Stomach (tissue), 19 donors: ENCODE measurements at places on chromosomes 1 and 21. TPM values are rescaled to one million over a fixed set of nuclear protein-coding genes. Genes with fewer than 3 reads are reported as not detected.
A peak's percentile ranks its signal among the peaks of the same experiment; 100 is the strongest.

The CLDN14 gene
- not detected for total RNA-seq

The TNFRSF9 gene
- not detected for total RNA-seq

The AKR7A3 gene
- total RNA-seq = 149 TPM

The TTC22 gene
- 30.4 TPM for total RNA-seq

The SLAMF8 gene
- not detected for total RNA-seq

The SLAMF9 gene
- total RNA-seq = not detected

The ZNF697 gene
- total RNA-seq = 1.2 TPM

The FRRS1 gene
- 21.1 TPM for total RNA-seq

The FBXO2 gene
- total RNA-seq = not detected

The LCE2C gene
- not detected for total RNA-seq

The IGSF3 gene
- total RNA-seq = 18.1 TPM

The SRM gene
- total RNA-seq = 9.0 TPM

- DNase-seq = no peak
These were observed 54.0 kb upstream of the KCNJ15 start for GRCh38 chr21:38202811-38203210.

GRCh38 chr1:16178596-16179497 is 23.0 kb upstream of the EPHA2 start:
- DNase-seq = peak; percentile 77

DNA sequence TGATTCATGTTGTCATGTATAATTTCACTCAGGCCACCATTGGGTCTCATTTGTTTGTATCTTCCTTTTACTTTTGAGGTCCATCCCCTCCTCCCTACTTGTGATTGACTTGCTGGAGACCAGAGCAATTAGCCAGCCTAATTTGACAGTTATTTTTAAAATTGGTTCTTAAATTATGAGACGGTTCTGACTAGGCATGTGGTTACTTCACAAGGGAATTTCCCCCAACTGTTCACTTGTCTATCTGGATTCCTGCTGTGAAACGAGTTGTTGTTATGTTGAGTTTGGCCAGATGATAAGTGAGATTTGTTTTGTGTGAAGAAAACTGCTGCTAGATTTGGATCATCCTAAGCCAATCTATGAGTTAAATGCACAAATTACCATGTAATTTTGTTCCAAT is 359.1 kb downstream of the BARHL2 start:
- no peak for DNase-seq

DNA sequence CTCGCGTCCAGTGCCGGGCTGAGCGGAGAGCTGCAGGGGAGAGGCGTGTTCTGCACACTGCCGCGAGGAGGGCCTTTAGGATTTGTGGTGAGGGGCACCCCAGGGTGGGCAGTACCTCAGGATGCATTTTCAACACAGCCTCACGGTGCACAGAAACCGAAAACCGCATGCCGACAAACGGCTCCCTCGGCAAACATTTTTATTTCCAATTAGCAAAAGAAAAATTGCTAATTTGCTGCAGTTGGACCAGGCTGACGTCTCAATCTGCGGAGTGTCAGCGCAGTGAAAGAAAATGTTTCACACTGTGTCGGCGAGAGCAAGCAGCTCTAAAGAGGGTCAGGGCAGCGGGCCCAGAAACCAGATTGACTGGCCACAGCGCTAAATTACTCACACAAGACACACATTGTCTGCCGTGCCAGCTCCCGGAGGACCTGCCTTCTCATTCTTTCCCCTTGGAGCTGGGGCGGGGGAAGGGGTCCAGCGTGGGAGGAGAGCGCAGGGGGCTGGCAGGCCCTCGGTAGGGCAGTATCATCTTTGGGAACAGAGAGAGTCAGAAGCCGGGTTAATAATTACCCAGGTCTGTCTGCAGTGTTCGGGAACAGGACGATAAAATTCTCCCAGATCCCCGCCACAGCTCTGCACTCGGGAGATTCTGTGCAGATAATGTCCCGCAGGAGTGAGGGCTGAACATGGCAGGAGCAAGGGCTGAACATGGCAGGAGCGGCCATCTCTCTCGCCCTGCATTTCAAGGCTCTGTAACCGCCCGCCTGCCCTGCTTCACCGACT is 150.2 kb downstream of the PRDM16 start:
- peak; percentile 89 for DNase-seq

DNA sequence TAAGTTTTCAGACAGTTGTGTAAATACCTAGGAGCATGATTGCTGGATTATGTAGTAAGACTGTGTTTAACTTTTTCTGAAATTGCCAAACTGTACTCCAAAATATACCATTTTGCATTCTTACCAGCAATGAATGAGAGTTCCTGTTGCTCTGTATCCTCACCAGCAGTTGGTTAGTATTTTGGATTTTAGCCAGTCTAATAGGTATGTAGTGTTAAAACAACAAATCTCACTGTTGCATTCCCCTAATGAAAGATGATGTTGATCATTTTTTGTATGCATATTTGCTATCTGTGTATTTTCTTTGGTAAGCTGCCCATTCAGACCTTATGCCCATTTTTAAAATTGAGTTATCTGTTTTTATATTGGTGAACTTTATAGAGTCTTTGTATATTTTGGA is 89.9 kb downstream of the RASAL2 start:
- DNase-seq = no peak

DNA sequence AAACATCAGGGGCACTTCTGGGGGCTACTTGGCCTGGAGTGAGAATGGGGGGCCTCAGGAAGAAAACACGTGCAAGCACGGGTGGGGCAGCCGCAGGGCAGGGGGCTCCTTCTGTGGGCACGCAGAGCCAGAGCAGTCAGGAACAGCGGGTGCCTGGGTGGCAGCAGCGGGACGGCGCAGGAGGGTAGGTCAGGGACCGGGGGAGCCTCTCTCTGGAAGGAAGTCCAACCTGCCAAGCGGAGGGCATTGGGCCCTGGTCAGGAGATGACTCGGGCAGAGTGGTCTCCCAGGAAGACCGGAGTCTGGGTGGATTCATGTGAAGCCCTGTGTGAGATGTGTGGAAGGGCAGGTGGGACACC is 27.1 kb downstream of the CTNNBIP1 start:
- DNase-seq = no peak

DNA sequence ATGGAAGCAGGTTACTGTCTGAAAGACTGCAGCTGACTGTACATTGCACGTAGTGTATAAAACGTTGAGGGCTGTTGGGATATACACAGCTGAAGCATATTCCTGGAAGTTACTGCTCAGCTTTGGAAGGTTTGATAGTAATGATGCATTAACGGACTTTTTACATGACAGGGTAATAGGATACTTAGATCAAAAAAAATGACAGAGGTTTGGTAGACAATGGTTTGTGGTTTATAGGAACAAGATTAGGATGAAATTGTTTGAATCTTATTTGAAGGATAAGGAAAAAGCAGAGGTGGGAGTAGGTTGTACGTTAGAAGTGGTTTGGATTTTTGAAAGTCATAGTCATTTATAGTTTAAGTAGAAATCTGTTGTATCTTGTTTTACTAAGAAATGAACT is 33.0 kb downstream of the ADGRL2 start:
- no peak for DNase-seq

GRCh38 chr1:181021811-181022434 is 747 bp downstream of the STX6 start:
- no peak for DNase-seq

DNA sequence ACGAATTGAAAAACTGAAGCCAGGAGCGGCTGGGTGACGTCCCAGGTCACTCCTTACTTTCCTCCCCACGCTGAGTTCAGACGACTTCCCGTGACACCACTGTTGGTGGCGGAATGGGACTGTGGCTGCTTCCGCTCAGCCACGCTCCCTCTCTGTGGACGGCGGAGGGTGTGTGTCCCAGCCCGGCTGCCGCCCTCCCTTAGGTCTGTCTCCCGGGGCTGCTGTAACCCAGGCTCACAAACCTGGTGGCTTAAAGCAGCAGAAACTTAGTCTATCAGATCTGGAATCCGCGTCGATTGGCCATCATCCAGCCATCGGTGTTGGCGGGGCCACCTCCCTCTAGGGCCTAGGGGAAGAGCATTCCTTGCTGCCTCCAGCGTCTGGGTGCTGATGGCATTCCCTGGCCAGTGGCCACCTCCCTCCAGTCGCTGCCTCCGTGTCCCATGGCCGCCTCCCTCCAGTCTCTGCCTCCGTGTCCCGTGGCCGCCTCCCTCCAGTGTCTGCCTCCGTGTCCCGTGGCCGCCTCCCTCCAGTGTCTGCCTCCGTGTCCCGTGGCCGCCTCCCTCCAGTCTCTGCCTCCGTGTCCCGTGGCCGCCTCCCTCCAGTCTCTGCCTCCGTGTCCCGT is 17.5 kb downstream of the TRPM2 start:
- DNase-seq = no peak

GRCh38 chr1:100622037-100622436 is 84.1 kb downstream of the GPR88 start:
- DNase-seq = no peak

DNA sequence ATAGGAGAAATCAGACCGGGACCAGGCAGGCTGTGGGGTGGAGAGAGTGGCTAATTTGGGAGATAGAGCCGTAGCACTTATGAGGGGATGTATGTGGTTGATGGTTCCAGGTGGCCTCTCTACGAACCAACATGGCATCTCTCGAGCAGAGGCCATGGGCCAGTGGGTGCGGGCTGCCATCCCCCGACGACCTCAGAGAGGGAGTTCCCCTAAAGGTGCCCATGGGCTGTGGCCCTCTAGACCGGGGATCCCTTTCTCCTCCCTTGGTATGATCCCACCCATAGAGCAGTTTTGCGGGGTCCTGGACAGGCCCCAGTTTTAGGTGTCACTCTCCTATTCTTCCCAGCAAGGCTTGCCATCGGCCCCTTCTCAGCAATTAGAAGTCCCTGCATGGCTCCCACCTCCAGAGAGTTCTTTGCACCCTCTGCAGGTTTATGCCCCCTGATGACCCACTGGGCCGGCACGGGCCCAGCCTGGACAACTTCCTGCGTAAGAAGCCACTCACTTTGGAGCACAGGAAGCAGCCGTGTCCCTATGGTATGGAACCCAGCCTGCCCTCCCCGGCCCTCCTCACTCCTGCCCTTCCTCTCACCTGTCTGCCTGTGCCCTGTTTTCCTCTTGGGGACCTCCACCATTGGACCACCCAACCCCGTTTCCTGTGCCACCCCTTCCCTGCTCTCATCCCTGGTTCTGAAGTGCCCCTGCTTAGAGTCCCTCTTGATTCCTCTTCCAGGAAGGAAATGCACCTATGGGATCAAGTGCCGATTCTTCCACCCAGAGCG is 7.8 kb downstream of the ZC3H12A start:
- DNase-seq = no peak

- no peak for DNase-seq
These were observed 220.1 kb downstream of the SDCCAG8 start for GRCh38 chr1:243475966-243476365.

DNA sequence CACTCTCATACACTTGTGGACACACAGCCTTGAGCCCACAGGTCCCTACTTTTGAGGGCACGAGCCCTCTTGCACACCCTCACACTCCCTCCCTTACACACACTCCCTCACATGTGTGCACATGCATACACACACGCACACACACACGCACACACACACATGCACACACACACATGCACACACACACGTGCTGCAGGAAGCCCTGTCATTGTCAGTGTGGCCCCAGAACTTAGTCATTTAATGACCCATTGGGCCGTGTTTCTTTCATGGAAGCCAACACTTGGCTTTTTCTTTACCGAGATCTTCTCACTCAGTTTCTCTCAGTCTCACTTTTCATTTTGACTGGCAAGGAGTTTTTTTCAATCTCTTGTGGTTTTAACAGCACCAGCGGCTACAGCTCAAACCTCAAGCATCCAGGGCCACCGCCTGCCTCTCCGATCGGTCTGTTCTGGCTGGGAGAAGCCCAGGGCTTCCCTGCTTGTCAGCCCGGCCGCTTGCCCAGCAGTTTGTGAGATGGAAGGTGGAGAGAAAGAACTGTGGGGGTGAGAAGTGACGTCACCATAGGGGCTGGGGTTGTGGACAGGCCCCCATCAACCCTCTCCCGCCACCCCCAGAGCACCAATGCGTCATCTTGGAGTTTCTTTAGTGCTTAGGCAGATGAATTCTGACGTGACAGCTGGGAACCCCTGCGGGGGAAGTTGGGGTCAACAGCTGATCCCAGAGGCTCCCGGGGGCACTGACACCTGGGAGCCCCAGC is 15.8 kb upstream of the TNFRSF8 start:
- DNase-seq = no peak

DNA sequence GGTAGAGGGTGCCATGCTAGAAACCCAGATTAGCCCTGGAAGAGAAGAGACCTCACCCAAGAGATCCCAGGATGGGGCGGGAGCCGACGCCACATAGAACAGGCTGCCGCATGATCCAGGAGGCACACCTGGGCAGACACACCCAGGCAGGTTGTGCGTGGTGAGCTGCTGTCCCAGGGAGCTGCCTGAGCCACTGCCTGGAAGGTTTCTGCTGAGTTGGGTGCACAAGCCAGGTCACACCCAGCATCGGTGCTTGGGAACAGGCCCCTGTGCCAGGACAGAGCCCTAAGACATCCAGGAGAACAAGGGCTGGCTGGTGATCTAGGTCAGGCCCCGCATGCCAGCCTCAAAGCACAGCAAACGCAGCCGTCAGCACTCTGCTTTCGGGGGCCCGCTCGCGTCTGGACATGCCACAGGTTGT is 40.2 kb downstream of the CTNNBIP1 start:
- no peak for DNase-seq

GRCh38 chr1:170666541-170667254 is 2.8 kb downstream of the PRRX1 start:
- DNase-seq = no peak

DNA sequence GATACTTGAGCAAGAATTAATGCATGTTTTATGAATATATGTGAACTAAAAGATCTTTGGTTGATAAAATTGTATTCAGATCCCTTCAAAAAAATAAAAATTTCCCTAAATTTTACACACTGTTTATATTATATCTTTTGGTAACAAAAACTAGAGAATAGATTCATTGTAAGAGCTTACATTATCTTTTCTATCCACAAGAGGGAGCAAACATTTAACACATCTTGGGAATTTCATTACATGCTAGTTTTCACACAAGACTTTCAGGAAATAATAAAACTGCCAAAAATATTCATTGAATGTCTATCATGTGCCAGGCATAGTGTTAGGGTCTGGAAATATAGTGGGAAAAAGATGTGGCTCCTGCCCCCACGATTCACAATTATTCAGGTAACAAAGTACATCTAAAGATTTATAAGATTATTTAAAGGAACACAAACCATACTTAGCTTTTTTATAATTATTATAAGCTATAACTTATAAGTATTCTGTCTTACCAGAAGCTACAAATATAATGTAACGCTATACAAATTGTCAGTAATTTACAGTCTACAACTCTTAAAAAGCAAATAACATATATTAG is 30.6 kb downstream of the FAF1 start:
- peak; percentile 46 for DNase-seq
